Stimulated activated naive B cell treated with anti-CD40 and anti-IgM and Interleukin-4, amounts not matched to agents 10 μg/mL and 1 μg/mL and 100 μg/mL, for 72 hours (primary cell): ENCODE measurements at places on chromosomes 1 and 21.
A peak's percentile ranks its signal among the peaks of the same experiment; 100 is the strongest.

GRCh38 chr1:91513160-91513559 is 12.5 kb downstream of the CDC7 start:
- H3K27ac ChIP-seq, result no peak overlapping the region
- peaks cover 45% of the 10 kb centered on the region for H3K36me3 ChIP-seq
- H3K4me1 ChIP-seq, result no peaks in the 10 kb centered on the region
- H3K4me3 ChIP-seq, result no peak overlapping the region
- H3K27me3 ChIP-seq, result no peaks in the 10 kb centered on the region
- DNase-seq, result no peak

DNA sequence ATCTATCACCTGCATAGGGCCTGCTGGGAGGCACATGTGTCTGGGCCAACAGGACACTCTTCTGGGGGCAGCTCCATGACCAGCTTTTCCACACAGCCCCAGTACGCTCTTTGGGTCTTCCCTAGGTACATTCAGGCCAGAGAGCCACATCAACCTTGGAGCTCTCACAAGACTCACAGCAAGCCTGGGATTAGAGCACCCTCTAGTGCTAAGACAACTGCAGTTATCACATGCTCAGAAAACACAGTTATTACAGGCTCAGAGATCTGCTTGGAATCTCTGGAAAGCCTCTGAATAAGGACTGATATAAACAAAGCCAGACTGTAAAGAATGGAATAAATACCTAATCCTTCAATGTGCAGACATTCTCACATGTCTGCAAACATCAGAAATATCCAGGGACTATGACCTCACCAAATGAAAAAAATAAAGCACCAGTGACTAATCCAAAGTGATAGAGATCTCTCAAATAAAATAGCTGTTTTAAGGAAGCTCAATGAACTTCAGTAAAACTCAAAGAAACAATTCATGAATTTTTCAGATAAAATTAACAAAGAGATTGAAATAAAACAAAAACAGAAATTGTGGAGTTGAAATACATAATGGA is 563.9 kb upstream of the NR5A2 start:
- H3K36me3 ChIP-seq, result peaks cover 5% of the 10 kb centered on the region
- peaks cover 6% of the 10 kb centered on the region for H3K4me1 ChIP-seq
- peak; percentile 15 for DNase-seq
- no peaks in the 10 kb centered on the region for H3K27me3 ChIP-seq

DNA sequence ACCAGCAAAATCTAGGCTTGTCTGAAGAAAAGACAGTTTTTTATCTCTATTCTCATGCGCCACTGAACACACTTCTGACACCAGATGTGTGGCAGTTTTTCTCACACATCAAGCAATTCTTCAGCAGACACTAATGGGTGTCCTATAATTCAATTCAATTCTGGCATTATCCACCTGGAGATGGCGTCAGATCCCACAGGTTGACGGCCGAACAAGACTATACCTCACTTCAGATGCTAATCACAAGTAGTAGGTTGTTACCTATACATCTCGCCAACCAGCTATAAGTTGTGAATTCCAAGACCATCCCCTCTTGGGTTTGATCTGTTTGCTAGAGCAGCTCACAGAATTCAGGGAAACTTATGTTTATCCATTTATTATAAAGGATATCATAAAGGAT is 89.9 kb upstream of the ARTN start:
- peaks cover 45% of the 10 kb centered on the region for H3K36me3 ChIP-seq
- H3K27me3 ChIP-seq, result no peaks in the 10 kb centered on the region
- no peak for DNase-seq
- H3K4me3 ChIP-seq, result no peak overlapping the region
- peaks cover 9% of the 10 kb centered on the region for H3K4me1 ChIP-seq
- no peak overlapping the region for H3K27ac ChIP-seq

DNA sequence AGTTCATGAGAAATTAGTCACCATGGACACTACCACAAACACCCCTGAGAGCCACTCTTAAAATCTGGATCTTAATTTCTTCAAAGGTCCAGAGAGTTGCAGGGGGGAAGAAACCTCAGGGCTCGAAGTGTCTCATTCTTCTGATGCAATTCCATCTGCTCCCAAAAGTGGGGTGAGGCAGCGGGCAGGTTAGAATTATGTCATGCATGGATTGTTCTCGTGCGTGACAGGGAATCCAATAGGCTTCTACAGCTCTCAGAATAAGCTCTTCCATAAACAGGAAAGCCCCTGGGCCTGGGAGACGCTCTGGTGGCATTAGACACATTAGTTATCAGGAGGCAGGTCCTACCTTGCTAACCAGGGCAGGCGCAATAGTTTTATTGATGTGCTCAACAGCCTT is 8.4 kb downstream of the ENO1 start:
- no peak for DNase-seq
- no peak overlapping the region for H3K27ac ChIP-seq
- H3K27me3 ChIP-seq, result no peaks in the 10 kb centered on the region
- peaks cover 54% of the 10 kb centered on the region for H3K36me3 ChIP-seq
- no peak overlapping the region for H3K4me3 ChIP-seq
- peaks cover 35% of the 10 kb centered on the region for H3K4me1 ChIP-seq

DNA sequence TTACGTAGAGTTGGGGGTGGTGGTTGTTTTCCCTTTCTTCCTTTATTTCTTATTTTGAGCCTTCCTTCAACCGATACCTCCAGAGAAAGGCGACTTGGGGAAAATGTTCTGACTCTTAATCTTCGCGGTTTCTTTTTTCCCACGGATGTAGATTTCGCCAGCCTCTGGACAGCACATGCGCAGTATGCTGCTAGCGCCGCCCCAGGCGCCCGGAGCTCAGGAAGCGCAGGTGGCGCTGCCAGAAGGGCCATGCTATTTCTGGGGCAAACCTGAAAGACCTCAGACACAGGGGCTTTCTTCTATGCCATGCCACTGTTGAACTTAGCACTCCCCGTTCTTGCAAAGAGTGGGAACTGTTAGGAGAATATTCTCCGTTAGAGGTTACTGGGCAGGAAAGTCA is 392.1 kb downstream of the KIF26B start:
- H3K27me3 ChIP-seq, result peaks cover 14% of the 10 kb centered on the region
- DNase-seq, result no peak
- H3K27ac ChIP-seq, result no peak overlapping the region
- H3K4me1 ChIP-seq, result no peaks in the 10 kb centered on the region

DNA sequence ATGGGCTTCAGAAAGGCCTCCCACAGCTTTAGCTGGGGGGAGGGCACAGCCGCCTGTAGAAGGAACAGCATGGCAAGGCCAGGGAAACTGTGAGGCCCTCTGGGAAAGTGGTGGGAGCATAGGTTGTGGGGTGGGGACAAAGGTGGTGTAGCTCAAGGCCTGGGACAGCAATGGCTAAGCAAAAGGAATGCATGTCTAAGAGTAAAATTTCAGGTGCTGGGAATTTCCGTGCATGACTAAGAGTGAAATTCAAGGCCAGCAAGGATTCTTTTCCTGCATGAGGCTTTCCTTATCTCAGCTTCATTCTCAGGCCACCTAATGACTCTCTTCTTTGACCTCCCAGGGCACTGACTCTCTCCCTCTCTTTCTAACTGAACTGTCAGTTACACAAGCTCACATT is 86.5 kb upstream of the WNT4 start:
- DNase-seq, result no peak
- H3K27me3 ChIP-seq, result peaks cover 32% of the 10 kb centered on the region
- no peaks in the 10 kb centered on the region for H3K4me1 ChIP-seq
- H3K36me3 ChIP-seq, result no peaks in the 10 kb centered on the region
- H3K27ac ChIP-seq, result no peak overlapping the region

GRCh38 chr1:114353262-114353661 is 157.7 kb downstream of the TRIM33 start:
- H3K27me3 ChIP-seq, result peaks cover 6% of the 10 kb centered on the region
- H3K4me3 ChIP-seq, result no peak overlapping the region
- H3K36me3 ChIP-seq, result no peaks in the 10 kb centered on the region

GRCh38 chr1:154867064-154867825 is 2.8 kb downstream of the KCNN3 start:
- H3K27ac ChIP-seq, result no peak overlapping the region
- peaks cover 69% of the 10 kb centered on the region for H3K4me1 ChIP-seq
- DNase-seq, result no peak
- peak overlapping the region; percentile 31 for H3K4me3 ChIP-seq
- peaks cover 50% of the 10 kb centered on the region for H3K27me3 ChIP-seq

GRCh38 chr1:202075389-202075788 is 47.3 kb upstream of the GPR37L1 start:
- H3K36me3 ChIP-seq, result no peaks in the 10 kb centered on the region
- H3K4me1 ChIP-seq, result no peaks in the 10 kb centered on the region
- H3K27me3 ChIP-seq, result no peaks in the 10 kb centered on the region
- DNase-seq, result no peak

GRCh38 chr1:18646091-18646785 is 15.6 kb downstream of the PAX7 start:
- no peak overlapping the region for H3K4me3 ChIP-seq
- no peak for DNase-seq
- peaks cover 4% of the 10 kb centered on the region for H3K36me3 ChIP-seq
- peaks cover 86% of the 10 kb centered on the region for H3K27me3 ChIP-seq

DNA sequence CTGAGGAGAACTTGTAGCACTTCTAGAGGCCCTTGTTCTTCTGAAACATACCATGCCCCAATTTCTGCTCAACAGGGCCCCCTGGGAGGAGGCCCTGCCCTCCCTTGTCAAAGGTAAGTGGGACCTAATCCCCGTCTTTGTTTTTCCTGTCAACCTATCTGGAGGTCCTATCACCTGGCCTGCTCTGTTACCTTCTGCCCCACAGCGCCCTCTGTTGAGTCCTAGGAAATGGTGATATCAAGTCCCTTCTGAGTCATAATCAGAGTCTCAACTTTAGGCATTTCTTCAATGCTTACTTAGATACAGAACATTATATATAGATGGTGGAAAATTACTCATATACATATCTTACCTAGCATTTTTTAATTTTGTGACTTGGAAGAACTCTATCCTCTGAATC is 28.2 kb upstream of the FCRL4 start:
- no peak overlapping the region for H3K27ac ChIP-seq
- H3K27me3 ChIP-seq, result peaks cover 11% of the 10 kb centered on the region
- no peaks in the 10 kb centered on the region for H3K36me3 ChIP-seq
- no peak overlapping the region for H3K4me3 ChIP-seq
- peaks cover 21% of the 10 kb centered on the region for H3K4me1 ChIP-seq

DNA sequence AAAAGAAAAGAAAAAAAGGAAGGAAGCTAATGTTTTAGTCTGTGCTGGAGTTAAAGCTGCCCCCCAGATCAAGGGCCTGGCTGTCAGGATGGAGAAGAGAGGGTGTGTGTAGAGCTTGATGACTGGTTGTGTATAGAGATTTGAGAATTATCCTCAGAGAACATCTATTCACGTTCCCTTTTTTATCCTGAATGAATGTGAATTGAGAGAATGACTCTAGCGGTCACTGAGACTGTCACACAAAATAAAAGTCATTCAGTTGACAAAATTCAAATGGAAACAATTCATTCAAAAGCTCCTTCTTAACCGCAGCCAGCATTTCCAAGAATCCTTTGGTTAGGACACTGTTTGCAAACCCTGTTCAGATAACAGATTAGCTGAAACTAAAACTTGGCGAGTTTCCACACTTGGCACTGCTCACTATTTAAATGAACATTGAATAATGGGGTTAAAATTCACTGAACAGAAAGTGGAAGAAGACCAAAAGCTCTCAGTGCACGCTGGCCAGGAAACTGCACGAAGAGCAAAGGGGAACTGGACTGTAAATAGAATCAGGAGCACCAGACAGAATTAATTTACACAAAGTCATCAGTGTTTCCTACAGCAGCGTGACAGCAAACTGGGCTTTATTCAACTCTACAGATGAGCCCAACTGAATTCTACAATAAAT is 13.6 kb upstream of the FAM89A start:
- H3K4me1 ChIP-seq, result peaks cover 18% of the 10 kb centered on the region
- H3K27ac ChIP-seq, result peak overlapping the region; percentile 84
- no peaks in the 10 kb centered on the region for H3K36me3 ChIP-seq
- peak overlapping the region; percentile 42 for H3K4me3 ChIP-seq
- H3K27me3 ChIP-seq, result peaks cover 6% of the 10 kb centered on the region

DNA sequence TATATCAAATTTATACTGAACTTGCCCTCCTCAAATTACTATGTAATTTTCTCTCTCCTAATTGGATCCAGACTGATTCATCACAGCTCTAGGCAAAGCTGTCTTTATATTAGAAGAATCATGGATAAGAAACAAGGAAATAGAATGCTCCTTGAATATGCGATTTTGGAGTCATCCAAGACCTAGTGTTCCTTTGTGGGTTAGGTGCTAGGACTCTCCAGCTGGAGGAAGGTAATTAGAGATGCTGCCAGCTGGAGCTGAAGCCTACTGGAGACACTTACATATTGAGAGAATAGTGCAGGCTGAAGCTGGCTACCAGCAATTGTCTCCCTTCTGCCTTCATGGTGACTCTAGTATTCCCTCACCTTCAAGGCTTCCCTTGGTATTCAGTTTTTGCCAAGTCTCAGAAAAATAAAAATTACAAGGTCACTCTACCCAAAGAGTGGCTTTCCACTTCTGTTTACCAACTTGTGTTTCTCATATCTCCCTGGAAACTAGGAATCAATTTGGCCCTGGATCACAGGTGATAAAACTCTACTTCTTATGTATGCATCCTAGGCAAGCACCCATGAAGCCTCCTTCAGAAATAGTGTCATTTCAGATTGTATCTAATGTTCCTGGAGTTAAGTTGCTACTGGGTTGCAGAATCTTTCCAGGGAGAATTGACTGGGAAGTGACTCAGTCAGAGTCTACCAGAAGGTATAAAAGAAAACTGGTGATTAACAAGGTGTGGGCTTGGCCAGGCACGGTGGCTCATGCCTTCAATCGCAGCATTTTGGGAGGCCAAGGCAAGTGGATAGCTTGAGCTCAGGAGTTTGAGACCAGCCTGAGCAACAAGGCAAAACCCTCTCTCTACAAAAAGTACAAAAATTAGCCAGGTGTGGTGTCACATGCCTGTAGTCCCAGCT is 24.4 kb upstream of the DOCK7 start:
- no peaks in the 10 kb centered on the region for H3K4me1 ChIP-seq
- no peaks in the 10 kb centered on the region for H3K36me3 ChIP-seq
- DNase-seq, result no peak
- no peak overlapping the region for H3K4me3 ChIP-seq

GRCh38 chr1:218778257-218779126 is 395.2 kb upstream of the LYPLAL1 start:
- no peaks in the 10 kb centered on the region for H3K4me1 ChIP-seq
- H3K4me3 ChIP-seq, result no peak overlapping the region
- H3K27me3 ChIP-seq, result no peaks in the 10 kb centered on the region
- H3K27ac ChIP-seq, result no peak overlapping the region
- no peaks in the 10 kb centered on the region for H3K36me3 ChIP-seq

GRCh38 chr1:31647106-31647505 is 2.4 kb upstream of the PEF1 start:
- no peak for DNase-seq
- H3K4me3 ChIP-seq, result no peak overlapping the region
- no peaks in the 10 kb centered on the region for H3K36me3 ChIP-seq
- no peaks in the 10 kb centered on the region for H3K27me3 ChIP-seq
- H3K4me1 ChIP-seq, result peaks cover 21% of the 10 kb centered on the region
